ENCODE measurements at places on chromosomes 16 and 17.

- DNase-seq = no peak
These were observed 34.1 kb downstream of the HIC1 start for GRCh38 chr17:2089021-2089422.

GRCh38 chr16:78993346-78993745, 607.2 kb downstream of the MAF start:
- no peak for DNase-seq

DNA sequence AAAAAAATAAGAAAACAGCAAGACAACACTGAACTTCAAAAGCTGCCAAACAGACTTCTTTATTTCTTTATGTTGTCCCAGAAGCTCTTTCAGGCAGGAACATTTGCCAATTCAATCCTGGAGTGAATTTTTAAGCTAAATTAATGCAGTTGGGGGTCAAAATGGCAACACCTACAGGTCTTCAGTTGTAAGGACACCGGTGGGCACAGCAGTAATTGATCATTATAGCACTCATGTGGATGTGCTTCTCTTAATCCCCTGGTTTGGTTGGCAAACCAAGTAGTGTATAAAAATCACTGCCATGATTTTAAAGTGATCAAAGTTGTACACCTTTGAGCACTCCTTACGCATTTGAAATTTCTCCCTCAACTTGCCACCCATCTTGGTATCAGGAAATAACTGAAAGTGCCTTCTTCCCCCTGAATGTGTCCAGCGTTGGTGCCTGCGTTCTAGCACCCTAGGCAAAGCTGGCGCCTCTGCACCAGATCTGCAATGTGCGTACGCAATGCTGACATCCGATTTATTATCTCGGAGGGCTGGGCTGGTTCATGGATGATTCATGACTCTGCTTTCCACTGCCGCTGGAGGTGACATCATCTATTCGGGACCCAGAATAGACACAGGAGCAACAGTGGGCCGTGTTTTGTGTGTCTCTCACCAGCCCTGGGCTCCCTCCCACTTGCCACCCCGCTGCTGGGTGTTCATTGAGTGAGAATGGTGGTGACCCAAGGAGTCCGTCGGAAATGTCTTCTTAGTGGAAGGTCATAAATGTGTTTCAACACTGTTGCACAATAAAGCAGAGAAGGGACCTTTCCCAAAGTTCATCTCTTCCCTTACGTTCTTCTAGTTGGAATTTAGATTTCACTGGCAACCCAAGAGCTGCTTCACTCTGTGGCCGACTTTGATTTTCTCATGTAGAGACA, 203.4 kb downstream of the CCDC182 start:
- DNase-seq = no peak

DNA sequence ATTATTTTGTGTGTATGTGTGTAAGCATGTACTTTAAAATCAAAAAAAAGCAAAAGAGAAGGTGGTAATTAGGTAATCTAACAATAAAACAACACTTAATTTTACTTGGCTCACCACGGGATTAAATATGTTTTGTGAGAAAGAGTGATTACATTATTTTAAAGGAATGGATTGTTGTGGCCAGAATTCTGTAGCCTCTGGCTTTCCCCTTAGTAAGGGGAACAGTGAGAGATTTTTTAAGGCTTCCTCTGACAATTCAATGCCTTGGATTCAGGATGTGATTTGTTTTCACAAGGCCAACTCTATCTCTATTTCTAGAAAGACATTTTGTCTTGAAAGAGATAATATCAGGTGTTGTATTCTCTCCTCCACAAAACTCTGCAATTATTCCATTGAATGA, 560.3 kb upstream of the CDH8 start:
- no peak for DNase-seq

DNA sequence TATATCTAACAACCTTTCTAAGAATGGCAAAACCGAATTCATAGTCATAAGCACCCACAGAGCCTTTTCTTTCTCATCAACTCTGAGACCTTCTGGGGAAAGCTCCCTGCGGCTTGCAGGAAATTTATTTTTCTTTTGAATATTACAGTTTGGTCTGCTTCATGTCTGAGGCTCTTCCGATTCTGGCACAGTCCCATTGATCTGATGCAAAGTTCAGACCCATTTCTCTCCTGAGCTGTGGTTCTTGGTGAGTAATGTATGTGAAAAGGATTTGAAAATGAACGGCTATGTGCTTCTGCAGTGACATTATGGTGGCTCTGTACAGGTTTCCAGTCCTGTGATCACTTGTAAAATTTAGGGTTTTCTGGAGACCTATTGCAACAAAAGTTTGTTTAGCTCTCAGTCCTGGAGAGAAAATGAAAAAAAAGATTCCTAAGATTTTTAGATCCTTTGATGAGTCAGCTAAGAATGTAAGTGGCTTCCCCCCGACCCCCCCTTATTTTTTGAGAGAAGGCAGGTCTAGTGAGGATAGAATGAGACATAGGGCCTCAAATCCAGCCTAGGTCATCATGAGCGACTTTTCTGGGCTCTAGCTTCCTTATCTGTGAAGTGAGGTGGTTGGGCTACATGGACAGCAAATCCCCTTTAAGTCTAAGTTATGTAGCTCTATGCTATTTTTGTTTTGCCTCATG, 4.6 kb downstream of the GAN start:
- DNase-seq = peak; percentile 17

DNA sequence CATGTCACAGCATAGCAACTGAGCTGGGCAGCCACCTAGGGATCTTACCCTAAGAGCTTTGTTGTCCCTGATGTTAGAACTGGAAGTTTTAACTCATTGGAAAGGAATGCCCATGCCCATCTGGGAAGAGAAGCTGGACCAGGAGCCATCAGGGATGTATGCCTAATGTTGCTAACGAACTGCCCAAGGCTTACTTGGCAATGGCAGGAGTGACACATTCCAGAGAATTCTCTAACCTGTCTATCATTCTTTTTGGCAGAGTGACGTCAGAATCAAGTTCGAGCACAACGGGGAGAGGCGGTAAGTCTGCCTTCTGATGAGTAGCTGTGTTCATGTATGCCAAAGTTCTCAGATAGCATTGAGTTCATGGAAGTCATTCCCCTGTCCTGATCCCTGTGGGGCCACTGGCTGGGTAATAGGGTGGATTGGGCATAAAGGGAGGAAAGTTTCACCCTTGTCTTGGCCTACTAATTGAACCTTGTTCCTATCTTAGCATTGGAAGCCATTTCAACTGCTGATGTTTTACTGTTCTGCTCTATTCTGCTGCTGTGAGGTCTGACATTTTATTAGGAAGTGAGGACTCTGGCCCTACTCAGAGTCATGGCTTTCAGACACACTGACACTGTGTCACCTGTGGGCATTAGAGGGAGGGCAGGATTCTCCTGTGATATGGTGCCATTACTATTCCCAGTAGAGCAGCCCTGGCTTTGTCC, 23.7 kb downstream of the MAP3K3 start:
- DNase-seq = peak; percentile 52

DNA sequence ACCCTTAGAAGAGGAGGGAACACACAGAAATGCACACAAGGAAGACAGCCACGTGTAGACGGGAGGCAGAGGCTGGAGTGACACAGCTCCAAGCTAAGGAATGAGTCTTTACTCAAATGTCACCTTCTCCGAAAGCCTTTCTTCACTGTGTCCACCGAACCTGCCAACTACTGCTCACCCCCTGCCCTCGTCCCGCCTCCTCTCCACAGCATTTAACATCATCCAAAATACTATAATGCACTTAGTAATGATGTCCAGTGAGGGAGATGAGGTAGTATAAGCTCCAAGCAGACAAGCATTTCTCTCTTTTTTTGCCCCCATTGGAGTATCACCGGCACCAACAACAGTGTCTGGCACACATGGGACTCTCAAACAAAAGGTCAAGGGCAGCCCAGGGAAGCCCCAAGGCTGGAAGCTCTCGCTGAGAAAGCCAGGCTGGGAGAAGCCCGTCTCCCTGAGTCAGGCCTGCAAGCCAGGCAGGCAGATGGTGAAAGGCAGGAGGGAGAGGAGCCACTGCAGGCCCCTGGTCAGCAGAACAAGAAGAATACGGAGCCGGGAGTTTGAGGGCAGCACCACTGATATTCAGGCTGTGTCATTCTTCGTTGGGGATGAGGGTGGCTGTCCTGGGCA, 25.9 kb downstream of the ZFHX3 start:
- no peak for DNase-seq

DNA sequence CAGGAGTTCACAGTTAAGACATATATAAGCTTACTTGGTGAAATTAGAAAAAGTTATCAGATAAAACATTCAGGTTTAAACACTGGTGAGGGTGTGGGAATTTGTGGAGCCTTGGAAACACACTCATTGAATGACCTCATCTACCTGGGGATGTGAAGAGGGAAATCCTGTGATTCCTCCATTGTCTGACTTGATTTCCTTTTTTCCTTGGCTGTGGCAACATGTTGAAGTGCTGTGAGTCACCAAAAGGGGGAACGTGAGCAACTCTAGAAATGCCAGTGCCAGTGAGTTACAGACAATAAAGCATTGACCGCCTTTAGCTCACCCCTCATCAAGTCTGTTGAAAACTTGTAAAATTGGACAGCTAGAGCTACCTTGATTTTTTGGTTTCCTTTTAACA, 1.8 kb downstream of the HMOX2 start:
- DNase-seq = no peak

- DNase-seq = no peak
These were observed 35.9 kb downstream of the HSBP1 start for GRCh38 chr16:83843657-83844056.

DNA sequence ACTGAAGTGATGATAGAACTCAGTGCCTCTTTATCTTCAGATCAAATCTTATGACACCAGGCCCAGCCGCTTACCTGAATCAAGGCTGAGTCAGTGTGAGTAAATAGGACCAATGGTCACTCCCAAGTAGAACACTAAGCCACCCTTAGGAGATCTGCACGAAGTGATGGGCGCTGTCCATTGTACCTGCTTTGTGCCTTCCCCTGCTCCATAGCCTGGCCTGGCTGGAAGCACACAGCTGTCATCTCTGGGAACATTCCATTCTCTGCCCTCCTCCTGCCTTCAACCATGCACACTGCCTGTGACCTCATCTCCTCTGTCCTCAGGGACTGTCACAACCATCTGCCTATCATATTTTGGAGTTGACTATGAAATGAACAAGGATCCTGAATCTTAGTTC, 279.5 kb upstream of the ASIC2 start:
- no peak for DNase-seq

DNA sequence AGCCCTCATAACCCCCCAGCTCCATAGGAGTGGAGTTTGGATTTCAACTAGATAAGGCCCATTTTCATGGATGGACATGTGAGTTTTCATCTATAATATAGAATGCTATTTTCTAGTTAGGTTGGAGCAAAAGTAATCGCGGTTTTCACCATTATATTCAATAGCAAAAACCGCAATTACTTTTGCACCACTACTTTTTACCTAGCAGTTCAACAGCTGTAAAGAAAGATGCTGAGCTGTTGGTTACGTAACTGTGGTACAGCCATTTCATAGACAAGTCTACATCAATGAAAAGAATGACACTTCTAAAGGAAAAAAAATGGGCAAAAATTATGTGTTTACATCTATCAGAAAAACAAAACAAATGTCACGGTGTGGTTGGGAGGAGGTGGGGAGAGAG, 507.7 kb downstream of the MAF start:
- DNase-seq = no peak

DNA sequence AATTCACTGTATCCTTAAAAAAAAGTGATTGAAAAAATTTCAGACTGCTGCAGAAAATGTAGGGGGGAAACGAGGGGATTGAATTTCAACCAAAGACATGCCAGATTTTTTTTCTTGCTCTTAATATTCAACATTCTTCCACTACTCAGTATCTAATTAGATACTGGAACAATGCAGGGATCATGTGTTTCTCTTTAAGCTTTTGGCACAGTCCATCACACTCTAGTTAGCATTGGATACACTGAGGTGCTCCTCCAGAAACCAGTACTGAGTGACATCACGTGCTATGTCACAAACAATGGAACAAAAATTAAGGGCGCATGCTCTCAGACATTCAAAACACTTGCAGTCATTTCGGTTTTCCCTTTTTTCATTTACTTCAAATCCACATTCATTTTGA, 298.6 kb upstream of the PSMD7 start:
- no peak for DNase-seq

- no peak for DNase-seq
These were observed 310.0 kb downstream of the SEC14L1 start for GRCh38 chr17:77450742-77451244.

DNA sequence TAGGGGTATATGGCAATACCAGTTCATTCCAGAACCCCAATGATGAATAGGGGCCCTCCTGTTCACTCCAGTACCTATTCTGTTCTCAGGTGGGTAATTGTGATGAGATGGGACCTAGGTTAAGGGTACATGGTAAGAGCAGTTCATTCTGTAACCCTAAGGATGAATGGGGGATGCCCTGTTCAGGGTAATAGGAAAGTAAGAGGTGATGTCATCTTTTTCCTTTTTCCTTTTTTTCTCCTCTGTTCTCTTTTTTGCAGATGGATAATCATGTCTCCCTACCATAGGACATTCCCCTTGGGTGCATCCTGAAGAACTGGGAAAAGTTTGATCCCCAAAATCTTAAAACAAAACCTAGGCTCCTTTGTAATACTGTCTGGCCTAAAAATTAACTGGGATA, 25.0 kb upstream of the SLC6A2 start:
- no peak for DNase-seq

DNA sequence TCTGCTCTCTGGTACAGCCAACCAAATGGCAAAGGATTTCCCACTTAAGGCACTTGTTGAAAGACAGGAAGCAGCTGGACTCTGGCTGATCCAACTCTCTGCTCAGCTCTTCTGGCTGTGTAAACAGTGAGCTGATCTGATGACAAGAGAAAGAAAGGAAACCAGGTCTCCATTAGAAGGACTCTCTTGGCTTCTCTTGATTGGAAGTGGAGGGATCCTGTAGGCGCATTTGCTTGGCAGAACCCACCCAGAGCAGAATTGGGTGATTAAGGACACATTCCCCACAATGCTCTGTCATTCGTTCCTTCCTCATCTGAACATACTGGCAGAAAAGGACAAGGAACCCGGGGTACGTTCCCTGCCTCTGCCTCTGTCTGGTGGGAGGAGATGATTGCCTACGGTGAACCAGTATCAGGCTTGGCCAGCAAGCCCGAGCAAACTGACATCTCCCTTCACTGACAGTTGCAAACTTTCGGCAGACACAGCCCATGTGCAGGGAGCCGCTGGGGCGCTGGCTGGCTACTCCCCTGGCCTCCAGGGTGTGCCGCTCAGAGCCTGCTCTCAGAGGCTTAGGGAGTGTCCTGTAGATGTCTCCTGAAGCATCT, 29.1 kb downstream of the LDHD start:
- no peak for DNase-seq

GRCh38 chr17:78227455-78227916, 3.9 kb upstream of the TMEM235 start:
- no peak for DNase-seq

GRCh38 chr16:55418586-55418985, 60.4 kb upstream of the MMP2 start:
- no peak for DNase-seq

All from keratinocyte (primary cell).